CD4-positive, alpha-beta T cell treated with Interleukin-17A for 1 hour (primary cell): ENCODE measurements at places on chromosomes 1 and 21.

DNA sequence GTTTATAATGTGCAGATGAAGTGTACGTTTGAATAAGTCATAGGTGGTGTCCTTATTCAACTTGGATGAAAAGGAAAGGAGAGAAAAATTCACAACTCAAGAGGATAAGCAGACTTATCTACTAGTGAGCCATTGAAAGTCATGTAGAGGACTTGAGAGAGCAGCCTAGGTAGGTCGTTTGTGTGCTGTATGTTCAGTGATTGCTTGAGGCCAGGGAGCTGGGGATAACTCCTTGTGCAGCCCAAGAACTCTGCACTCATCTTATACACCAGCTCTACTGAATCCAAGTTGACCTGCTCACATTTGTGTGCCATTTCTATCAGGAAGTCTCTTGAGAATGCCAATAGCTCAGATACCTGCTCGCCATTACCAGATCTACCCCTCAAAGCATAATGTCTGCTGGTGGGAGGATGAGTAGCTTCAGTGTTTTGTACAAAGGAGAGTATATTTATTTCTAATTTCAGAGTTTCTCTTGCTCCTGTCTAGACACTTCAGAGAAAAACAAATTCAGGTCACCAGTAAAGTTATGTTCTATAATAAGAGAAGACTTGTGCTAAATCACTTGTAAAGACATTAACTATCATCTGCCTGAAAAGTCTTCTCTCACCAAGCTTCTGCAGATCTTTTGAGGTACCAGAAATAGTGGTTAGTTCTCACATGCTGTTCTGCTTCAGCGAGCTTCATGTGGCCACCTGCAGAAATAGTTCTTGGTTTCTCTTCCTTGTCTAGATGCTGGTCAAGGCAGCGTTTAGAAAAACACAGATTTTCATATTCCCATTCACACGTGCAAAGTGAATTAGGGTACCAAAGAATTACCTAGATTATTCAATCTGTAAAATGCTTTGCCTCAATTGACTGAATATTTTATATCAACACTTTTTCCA lies 10.8 kb downstream of the S1PR1 start:
- no peak for DNase-seq

DNA sequence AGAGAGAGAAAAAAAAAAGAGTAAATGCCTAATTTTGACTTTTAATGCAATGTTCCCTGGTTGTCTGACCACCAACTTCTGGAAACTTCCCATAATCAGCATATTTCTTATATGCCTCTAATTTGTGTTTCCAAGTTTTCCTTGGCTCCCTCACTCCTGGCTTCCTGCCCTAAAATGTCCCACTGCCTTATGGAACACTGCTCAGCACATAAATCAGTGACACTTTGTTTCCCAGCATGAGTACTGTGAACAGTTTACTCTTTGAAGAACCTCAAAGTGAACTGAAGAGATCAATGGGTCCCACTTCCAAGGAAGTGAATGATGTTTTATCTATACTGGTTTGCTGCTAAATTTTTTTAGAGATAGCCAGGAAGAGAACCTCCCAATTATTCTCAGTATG lies 271.3 kb upstream of the PRMT6 start:
- DNase-seq, result no peak

- no peak for DNase-seq
Observed at GRCh38 chr1:49208712-49209111, 432.0 kb upstream of the BEND5 start.

- no peak for DNase-seq
Observed at GRCh38 chr1:106022312-106022902, 1034.1 kb upstream of the PRMT6 start.

GRCh38 chr1:91781371-91781825 lies 104.6 kb downstream of the TGFBR3 start:
- DNase-seq, result no peak

- peak; percentile 4 for DNase-seq
Observed at GRCh38 chr1:17013491-17014320, 2.0 kb upstream of the ATP13A2 start.

GRCh38 chr1:83090195-83090594 lies 908.7 kb downstream of the TTLL7 start:
- DNase-seq, result no peak

GRCh38 chr1:9195651-9196050 lies 38.9 kb upstream of the H6PD start:
- DNase-seq, result no peak

- no peak for DNase-seq
Observed at GRCh38 chr21:15014221-15014620, 50.6 kb downstream of the NRIP1 start.

GRCh38 chr1:194342484-194343262 lies 1156.3 kb upstream of the B3GALT2 start:
- DNase-seq, result no peak

GRCh38 chr1:179302070-179302469 lies 8.5 kb downstream of the SOAT1 start:
- DNase-seq, result no peak

GRCh38 chr1:2358072-2358471 lies 33.3 kb downstream of the MORN1 start:
- no peak for DNase-seq
